Stimulated activated CD4-positive, alpha-beta T cell treated with anti-CD3 and anti-CD28 coated beads, TNF-alpha, amount 100 ng/mL, for 24 hours (primary cell): ENCODE measurements at places on chromosomes 6 and 20.
A peak's percentile ranks its signal among the peaks of the same experiment; 100 is the strongest.

- DNase-seq = peak; percentile 40
These were observed 118.6 kb upstream of the CCDC28A start for GRCh38 chr6:138654715-138655634.

DNA sequence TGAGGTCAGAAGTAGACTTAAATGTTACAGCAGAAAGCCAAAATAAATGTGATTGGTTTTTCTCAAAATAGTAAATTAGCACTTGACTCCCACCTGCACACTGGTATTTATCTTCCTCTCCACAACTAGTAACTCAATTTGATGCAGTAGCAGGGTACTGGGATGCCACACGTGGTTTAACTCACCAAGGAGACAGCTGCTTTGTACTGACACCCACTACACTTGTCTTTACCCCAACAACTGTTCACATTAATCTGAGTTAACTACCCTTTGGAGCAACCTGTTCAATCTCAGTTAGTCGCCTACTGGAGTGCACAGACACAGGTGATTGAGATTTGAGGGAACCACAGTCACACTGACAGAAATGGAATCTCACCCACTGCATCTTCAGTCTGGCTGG is 242.1 kb downstream of the PRKN start:
- no peak for DNase-seq

GRCh38 chr20:63501818-63502670 is 3.2 kb upstream of the EEF1A2 start:
- DNase-seq = no peak

DNA sequence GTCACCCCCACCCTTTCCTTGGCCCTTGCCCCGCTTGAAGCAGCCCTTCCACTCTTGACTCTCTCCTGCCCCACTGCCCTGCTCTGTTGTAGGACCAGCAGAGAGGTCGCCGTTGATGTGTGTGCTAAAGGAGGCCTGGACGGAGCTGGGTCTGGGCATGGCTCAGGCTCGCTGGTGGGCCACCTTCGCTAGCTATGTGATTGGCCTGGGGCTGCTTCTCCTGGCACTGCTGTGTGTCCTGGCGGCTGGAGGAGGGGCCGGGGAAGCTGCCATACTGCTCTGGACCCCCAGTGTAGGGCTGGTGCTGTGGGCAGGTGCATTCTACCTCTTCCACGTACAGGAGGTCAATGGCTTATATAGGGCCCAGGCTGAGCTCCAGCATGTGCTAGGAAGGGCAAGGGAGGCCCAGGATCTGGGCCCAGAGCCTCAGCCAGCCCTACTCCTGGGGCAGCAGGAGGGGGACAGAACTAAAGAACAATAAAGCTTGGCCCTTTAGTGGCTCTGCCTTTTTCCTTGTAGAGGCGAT is 3.0 kb downstream of the SMPD2 start:
- DNase-seq = no peak

DNA sequence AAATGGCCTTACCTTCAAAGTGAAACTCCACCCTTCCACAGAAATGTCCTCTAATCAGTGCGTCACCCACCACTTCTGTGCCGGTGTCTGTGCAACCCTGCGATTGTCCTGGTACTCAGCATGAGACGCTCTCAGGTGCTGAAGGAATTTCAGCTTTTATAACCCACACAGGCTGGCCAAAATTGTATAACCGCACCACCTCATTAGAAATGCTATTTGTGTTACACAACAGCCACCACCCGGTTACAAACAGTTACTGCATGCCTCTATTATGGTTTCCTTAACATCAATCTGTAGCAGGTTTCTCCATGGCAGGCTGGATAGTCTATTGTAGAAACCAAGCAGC is 51.5 kb downstream of the SLC23A2 start:
- DNase-seq = no peak

GRCh38 chr6:88107241-88107640 is 58.9 kb downstream of the CNR1 start:
- no peak for DNase-seq

DNA sequence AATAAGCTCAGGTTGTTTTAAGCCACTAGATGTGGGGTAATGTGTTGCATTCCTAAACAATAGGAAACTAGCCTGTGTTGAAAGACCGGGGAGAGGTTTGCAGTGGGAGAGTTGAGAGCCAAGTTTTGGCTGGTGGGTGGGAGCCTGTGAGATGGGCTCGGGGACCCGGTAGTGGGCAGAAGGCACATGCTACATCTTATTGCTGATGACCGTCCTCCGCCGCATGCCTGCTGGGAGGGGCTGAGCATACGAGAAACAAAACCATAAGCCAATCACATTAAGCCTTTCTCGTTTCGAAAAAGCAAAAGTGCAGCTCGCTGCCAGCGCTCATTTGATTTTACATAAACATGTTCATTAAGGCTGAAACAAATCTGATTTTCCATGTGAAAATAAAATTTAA is 57.4 kb upstream of the MPC1 start:
- no peak for DNase-seq

DNA sequence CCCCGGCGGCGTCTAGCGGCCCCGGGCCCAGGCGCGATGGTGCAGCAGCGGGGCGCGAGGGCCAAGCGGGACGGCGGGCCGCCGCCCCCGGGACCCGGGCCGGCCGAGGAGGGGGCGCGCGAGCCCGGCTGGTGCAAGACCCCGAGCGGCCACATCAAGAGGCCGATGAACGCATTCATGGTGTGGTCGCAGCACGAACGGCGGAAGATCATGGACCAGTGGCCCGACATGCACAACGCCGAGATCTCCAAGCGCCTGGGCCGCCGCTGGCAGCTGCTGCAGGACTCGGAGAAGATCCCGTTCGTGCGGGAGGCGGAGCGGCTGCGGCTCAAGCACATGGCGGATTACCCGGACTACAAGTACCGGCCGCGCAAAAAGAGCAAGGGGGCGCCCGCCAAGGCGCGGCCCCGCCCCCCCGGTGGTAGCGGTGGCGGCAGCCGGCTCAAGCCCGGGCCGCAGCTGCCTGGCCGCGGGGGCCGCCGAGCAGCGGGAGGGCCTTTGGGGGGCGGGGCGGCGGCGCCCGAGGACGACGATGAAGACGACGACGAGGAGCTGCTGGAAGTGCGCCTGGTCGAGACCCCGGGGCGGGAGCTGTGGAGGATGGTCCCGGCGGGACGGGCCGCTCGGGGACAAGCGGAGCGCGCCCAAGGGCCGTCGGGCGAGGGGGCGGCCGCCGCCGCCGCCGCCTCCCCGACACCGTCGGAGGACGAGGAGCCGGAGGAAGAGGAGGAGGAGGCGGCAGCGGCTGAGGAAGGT is 715 bp downstream of the SOX12 start:
- no peak for DNase-seq

GRCh38 chr6:165729307-165729936 is 66.4 kb upstream of the PDE10A start:
- peak; percentile 21 for DNase-seq

DNA sequence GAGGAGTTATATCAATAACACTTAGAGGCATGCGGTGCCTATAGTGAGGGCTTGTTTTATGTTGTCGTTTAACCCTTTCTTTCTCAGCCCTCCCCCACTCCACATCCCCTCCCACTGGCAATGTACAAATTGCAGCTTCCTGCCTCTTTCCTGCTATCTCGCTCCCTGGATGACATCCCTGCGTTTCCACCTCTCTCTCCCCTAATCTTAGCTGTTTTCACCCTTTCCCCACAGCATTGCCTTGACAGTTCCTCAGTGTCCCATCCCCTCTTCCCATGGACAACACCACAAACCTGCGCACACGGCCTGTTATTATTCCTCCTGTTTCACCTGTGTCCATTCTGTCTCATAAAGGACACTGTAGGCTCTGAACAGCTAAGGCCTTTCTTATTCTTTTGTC is 34.5 kb downstream of the MYB start:
- no peak for DNase-seq

GRCh38 chr6:122376246-122376645 is 23.2 kb upstream of the HSF2 start:
- DNase-seq = no peak

DNA sequence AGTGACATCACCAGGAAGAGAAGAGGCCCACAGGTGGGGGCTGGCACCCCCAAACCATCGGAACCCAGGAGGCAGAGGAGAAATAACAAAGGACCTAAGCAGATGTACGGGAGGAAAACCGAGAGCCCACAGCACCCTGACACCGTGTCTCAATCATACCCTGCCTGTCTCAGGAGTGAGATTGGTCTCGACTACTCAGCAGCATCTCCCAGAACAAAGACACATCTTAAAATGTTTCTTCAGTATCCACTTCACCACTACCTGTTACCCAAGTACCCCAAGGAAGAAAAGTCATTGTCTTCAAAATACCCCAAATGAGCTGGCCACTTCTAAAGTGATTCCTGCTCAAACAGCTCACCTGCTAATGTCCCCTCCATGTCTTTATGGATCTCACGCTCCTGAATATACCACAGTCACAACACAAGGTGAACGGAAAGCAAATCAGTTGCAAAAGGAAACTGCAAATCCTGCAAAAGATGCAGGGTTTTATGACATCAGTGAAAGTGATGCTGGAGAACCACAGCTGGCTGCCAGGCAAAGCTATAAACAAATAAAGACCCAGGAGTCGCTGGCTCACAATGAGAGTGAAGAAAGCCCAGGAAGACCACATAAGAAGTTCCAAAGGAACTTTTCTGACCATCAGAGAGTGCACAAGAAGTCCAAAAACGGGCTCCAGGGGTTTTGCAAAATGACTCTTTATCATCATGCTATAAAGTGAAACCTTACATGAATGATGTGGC is 44.1 kb downstream of the PREX1 start:
- peak; percentile 23 for DNase-seq

- no peak for DNase-seq
These were observed 92.8 kb downstream of the MRPL14 start for GRCh38 chr6:44034391-44034861.

GRCh38 chr6:90039911-90040310 is 145.6 kb downstream of the GJA10 start:
- no peak for DNase-seq

DNA sequence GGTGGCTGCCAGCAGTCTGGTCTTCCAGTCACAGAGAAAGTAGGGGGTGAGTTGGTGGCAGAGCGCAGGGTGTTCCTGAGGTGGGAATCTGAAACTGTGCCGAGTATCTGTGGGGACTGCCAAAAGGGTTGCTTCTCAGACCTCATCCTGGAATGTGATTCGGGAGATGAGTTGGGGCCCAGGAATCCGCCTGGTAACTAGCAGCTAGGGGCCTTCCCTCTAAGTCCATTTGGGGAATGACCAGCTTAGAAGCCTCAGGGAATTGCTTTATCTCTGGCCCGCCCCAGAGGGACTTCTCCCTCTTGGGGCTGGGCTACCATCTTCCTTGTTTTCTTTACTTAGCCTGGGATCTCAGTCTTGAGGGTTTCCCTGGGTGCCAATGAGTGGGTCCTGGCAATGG is 49.6 kb downstream of the MOCS1 start:
- DNase-seq = no peak

DNA sequence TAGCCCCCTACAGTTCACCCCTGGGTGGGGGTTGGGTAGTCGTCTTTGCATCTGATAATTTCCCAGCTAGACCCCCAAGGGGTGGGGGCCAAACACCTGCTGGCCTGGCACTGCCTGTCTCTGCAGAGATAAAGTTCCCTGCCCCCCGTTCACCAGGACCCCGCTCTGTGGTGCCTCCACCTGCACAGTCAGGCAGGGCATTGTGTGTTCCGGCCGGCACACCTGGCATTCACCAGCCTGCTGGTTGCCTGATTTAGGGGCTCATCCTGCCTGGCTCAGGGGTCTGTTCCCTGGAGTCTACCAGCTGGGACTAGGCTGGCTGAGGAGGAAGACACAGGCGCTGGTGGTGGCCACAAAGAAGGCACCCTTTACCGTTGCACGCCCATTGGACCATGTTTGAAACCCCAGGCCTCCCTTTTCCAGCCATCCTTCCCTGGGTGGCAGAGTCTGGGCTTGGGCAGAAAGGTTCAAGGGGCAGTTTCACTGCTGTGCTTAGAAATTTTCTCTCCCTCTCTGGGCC is 30.8 kb upstream of the SCRT2 start:
- DNase-seq = no peak

DNA sequence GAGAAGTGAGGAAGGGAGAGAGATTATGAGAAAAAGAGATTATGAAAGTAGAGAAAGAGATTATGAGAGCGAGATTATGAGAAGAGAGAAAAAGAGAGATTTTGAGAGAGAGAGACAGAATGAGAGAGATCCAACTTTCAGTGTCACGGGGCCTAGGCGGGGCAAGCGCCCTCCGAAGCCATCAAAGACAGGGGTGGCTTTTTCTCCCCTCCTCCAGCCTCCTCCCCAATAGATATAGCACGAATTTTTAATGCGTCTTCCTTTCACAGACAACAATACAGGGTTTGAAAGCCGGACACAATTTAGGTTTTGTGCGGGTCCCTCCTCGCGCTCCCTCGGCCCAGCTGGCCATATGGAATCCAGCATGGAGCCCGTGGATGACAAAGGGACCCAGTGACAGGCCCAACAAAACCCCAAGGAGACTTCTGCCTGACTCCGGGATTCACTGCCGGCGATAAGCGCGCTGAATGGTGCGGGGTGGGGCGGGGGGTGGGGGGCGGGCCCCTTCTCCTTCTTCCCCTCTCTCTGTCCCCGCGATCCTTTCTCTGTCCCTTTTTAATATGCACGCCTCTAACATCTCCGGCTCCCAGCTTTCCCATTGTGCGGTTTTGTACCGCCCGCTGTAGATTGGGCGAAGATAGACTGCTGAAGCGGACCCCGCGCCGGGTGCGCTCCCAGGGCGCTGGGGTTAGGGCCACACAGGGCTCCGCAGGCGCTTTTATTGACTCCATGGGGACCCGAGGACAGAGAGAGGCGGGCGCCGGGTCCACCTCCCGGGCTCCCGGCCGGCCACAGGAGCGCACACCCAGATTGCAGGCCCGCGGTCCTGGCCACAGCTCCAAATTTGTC is 5.4 kb downstream of the NKX2-2 start:
- no peak for DNase-seq

- DNase-seq = no peak
These were observed 464.2 kb downstream of the COL12A1 start for GRCh38 chr6:74741646-74742045.

DNA sequence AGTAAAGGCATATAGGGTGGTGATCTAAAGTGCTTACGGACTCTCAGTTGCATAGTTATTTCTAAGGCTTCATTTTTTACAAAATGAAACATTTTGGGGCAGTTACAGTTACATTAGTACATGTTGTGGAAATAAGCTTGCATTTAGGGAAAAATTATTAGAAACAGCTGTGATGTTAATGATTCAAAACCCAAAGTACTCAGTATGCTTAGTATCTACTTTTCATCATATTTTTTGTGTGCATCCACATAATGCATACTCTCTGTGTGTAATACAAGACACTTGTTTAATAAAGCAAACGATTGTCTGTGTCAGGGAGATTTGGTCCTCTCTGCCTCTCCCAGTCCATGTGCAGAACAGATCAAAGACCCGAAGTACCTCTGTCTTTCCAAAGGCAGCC is 11.4 kb upstream of the TBX18 start:
- no peak for DNase-seq

GRCh38 chr6:18515767-18516166 is 128.6 kb downstream of the RNF144B start:
- no peak for DNase-seq

DNA sequence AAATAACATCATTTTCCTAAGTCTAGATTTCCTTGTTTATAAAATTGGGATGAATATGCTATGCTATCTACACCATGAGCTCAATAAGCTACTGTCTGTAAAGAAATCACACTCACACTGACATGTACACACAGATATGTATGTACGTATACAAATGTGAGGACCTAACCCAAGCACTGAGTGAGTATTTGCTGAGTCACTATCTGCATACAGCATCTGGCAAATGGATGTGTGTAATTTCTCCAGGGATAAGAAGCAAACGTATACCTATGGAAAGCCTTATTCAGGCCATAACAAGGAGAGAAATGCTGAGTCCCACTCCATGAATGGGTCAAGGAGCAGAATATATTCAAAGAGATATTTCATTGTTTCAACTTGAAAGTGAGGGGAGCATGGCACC is 153.9 kb downstream of the LPA start:
- no peak for DNase-seq
